ENCODE measurements at places on chromosomes 11 and 22.

GRCh38 chr11:82465481-82465880, 268.2 kb downstream of the FAM181B start:
- DNase-seq, result no peak

DNA sequence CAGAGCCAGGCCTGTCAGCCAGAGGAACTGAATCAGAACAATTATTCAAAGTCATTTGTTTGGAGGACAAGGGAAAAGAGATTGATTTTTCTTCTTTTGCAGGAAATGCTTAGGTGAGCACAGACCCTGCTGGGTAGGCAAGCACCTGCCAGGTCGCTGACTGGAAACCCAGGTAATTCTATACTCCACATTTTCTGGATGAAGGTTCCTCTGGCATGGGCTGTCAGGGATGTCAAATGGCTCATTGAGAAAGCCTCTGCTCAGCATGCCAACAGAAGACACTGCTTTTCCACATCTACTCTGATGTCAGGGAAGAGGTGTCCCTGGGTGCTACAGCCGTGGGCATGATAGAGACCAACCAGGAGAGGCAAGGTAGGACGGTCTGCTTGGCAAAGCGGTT, 166.7 kb upstream of the SYN3 start:
- no peak for DNase-seq

DNA sequence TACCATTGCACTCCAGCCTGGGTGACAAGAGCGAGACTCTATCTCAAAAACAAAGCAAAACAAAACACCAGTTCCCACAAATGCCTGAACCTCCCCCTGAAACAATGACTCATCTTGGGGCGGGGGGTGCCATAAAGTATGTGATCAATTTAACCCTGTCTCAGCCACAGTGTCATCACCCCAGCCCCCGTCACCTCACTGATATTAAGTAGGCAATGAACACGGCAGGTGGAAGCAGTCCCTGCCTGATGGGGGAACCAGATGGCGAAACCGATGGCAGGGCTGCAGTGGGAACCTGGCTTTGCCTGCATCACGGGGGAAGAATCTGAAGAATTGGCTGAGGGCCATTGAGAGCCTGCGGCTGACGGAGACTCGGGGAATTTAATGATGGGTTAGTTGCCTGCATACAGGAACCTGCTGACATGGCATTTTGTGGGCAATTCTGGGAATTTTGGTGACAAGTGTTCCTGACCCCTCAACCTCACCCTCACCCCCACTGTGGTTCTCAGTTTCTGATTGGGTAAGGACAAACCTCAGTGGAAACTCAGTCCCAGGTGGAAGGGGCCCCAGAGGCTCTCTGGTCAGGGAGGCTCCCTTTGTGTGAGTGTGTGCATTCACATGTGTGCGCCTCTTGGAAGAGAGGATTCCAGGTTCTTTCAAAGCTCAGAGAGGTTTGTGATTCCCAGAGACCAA, 39.1 kb upstream of the SHISAL1 start:
- DNase-seq, result no peak

- no peak for DNase-seq
These were observed 17.5 kb downstream of the ATG16L2 start for GRCh38 chr11:72831521-72832300.

DNA sequence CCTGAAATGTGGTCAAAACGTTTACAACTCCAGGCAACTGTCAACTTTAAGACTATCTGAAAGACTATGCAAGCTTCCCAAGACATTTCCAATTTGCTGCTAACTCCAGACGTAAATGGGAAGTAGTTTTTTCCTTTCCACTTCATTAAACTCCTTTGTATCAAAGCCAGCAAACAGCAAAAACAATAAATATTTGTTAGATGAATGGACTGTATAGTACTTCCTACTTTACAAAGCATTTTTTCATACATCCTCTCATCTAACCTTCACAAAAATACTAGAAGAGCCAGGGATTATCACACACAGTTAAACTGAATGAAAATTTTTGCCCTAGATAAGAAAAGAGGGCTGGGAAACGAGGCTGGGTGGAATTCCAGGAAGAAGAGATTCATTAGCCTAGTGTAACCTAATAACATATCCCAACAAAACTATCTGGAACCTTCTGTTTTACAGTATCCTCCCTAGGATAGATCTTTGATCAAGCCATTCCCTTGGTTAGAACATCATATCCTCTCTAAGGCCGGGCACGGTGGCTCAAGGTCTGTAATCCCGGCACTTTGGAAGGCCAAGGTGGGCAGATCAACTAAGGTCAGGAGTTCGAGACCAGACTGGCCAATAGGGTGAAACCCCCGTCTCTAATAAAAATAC, 10.4 kb downstream of the NUP98 start:
- DNase-seq, result no peak

GRCh38 chr22:45968003-45968650, 8.8 kb downstream of the WNT7B start:
- DNase-seq, result no peak

DNA sequence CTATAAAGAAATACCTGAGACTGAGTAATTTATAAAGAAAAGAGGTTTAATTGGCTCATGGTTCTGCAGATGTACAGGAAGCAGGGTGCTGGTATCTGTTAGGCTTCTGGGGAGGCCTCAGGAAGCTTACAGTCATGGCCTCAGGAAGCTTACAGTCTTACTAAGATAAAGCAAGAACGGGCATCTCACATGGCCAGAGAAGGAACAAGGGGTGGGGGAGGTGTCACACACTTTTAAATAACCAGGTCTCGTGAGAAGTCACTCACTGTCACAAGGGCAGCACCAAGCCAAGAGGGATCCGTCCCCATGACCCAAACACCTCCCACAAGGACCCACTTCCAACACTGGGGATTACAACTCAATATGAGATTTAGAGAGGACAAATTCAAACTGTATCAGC, 192.8 kb upstream of the B3GAT1 start:
- no peak for DNase-seq

DNA sequence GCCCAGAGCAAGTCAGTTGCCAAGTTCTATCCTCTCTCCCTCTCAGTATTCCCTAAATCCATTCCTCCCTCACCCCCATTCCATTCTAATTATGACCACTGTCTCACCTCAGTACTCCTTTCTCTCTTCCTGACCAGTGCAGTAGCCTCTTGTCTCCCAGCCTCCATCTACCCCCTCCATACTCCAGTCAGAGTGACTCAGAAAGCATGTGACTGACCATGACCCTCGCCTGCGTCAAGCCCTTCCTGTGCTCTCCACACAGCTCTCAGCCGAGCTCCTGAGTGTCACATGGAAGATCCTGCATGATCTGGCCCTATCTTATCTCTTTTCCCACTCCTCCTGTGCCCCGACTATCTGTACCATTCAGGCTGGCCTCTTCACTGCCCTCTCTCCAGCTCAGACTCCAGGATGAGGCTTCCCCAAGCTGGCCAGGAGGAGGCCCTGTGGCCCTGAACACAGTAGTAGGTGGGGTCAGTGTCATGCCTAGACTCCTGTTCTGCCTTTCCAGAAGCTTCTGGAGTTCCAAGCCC, 42.6 kb downstream of the NEU3 start:
- no peak for DNase-seq

DNA sequence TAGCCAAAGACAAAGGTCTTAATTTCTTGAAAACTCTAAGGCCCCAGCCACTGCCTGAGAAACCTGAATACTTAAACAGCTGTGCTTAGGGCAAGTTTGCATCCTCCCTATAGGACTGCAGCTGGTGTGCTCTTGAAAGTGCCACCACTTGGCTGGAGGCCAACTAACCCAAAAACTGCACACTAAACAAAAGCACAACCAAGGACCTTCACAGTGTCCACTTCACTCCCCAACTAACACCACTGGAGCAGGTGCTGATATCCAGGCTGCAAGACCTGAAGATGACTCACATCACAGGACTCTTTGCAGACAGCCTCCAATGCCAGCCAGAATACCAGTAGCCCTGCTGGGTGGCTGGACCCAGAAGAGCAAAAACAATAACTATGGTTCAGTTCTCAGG, 357.7 kb upstream of the ARHGAP42 start:
- DNase-seq, result no peak

DNA sequence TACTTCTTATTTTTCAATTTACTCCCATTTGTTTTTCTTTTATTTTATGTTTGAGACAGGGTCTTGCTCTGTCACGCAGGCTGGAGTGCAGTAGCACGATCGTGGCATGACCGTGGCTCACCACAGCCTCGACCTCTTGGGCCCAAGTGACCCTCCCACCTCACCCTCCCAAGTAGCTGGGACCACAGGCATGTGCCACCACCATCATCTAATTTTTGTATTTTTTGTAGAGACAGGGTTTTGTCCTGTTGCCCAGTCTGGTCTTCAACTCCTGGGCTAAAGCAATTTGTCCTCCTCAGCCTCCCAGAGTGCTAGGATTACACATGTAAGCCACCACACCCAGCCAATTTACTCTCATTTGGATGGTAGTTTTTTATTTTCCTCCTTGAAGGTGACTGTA, 679.3 kb upstream of the CCDC179 start:
- no peak for DNase-seq

GRCh38 chr11:27705873-27706820, 5.9 kb upstream of the BDNF start:
- no peak for DNase-seq

DNA sequence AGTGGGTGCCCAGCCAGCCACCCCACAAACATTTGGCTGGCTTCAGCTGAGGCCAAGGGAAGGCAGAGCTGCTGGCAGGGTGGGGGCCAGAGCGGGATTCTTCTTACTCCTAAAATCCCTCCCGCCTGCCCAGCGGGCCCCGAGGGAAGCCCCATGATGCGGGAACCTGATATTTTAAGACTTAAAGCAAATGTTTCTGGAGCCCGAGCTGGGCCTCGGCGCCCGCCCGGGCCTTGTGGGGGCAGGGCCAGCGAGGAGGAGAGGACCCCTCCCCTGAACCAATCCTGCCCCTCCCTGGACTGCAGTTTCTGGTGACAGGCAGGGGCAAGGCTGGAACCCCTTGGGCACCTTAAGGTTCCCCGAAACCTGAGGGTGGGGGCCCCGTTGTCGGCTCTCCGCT, 17.2 kb downstream of the GP1BB start:
- DNase-seq, result no peak

DNA sequence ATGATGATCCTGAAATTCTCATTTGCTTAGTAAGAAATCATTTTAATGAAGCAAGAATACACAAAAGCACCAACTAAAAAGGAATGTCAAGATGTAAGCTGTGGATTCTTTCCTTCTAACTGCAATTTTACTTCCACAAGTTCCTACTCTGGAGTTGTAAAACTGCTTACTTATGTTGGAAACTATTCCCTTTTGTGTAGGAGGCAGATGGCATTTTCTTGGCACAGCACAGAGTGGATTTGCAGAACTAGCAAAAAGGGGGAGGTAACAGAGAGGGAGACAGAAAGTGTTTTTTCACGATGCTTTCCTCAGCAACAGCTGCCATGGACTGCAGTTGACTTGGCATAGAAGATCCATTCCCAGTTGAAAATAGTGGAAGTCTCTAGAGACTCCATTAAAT, 1112.0 kb upstream of the RAG2 start:
- DNase-seq, result no peak
